ENCODE measurements at places on chromosomes 12 and 14.

DNA sequence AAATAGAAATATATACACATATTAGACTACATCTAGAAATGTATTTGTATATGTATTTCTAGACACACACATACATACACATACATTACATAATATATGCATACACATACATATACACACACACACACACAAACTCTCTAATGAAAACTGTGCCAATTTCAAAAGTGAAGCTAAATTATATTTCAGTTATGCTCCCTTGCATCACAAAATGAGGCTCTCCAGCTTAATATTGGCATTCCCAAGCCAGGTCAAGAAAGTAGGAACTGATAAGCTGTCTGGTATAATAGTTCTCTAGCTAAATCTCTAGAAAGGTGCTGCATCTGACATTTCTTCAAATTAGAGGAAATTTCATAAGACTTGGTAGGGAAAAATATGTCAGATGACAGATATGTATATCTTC lies 56.9 kb downstream of the GARIN6 start:
- no peak for DNase-seq

DNA sequence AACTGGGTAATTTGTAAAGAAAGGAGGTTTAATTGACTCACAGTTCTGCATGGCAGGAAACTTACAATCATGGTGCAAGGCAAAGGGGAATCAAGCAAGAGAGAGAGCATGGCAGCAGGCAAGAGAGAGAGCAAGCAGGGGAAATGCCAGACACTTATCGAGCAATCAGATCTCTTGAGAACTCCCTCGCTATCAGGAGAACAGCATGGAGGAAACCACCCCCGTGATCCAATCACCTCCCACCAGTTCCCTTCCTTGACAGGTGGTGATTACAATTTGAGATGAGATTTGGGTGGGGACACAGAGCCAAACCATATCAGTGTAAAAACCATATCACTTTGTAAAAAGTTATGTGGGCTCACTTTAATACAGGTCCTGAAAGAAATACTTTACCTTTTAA lies 56.4 kb upstream of the NEDD1 start:
- no peak for DNase-seq

GRCh38 chr12:26239122-26239851 lies 43.9 kb downstream of the SSPN start:
- peak; percentile 73 for DNase-seq

DNA sequence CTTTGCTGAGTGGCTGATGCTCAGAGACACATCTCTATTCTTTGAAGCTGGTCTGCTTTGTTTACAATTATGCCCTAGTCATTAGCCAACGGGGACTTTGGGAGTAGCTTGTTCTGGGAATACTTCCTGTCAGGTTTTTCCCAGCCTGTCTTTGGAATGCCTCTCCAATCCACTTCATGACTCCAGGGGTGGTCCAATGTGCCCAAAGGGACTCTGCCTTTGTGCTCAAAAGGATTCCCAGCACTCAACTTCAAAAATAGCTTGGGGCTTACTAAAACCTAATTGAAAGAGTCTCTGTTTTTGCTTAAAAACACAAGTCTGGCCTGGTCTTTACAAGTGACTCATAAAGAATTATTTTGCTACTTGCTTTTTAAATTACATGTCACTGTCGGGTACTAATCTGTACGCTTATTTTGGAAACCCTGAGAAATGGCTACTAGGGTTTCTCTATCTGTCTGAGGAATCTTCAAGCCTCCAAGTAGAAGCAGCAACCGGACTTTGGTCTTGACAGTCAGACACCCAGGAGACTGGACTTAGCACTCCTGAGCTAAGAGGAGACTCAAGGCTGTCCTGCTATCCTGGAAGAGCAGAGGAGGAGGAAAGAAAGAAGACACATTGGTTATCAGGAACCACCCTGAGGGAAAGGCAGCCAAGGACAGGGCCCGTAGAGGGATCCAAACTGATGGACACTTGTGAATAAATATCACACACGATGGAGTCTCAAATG lies 20.7 kb downstream of the PHLDA1 start:
- no peak for DNase-seq

DNA sequence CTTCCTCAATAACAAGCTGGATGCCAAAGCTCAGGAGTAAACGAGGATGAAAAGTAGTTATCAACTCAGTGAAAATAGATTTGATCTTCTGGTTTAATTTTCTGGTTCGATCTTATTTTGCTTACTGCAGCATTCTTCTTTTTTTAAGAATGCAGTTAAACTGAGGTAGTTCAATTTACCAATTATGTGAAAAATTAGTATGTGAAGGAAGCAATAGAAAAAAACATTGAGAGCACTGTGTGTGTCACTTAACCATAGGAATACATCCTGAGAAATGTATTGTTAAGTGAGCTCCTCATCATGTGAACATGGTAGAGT lies 111.4 kb upstream of the TSPAN8 start:
- no peak for DNase-seq

- peak; percentile 76 for DNase-seq
Observed at GRCh38 chr14:100554082-100554677, 33.0 kb downstream of the BEGAIN start.

DNA sequence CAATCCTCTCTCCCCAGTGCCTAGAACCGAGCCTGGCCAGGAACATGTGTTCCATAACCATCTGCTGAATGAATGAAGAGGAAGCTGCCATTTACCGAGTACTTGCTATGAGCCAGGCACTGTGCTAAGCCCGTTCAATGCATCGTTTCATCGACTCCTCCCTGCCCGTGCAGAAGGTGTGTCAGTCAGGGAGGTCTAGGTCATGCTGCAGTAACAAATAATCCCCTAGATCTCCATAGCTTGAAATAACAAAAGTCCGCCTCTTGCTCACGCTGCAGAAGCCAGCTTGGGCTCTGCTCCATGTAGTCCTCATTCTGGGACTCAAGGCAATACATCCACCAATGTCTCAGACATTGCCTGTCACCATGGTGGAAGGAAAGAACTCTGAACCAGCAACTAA lies 101.3 kb downstream of the SCARB1 start:
- DNase-seq: peak; percentile 10

DNA sequence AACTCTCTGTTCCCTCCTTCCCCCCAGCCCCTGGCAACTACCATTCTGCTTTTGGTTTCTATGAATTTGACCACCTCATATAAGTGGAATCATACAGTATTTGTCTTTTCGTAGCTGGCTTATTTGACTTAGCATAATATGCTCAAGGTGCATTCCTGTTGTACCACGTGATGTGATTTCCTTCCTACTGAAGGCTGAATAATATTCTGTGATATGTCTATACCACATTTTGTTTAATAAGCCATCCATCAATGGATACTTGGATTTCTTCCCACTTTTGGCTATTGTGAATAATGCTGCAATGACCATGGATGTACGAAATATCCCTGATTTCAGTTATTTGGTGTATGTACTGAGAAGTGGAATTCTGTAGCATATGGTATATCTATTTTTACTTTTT lies 16.3 kb downstream of the NDUFA9 start:
- no peak for DNase-seq

- DNase-seq: no peak
Observed at GRCh38 chr12:3836641-3837040, 36.6 kb downstream of the PARP11 start.

DNA sequence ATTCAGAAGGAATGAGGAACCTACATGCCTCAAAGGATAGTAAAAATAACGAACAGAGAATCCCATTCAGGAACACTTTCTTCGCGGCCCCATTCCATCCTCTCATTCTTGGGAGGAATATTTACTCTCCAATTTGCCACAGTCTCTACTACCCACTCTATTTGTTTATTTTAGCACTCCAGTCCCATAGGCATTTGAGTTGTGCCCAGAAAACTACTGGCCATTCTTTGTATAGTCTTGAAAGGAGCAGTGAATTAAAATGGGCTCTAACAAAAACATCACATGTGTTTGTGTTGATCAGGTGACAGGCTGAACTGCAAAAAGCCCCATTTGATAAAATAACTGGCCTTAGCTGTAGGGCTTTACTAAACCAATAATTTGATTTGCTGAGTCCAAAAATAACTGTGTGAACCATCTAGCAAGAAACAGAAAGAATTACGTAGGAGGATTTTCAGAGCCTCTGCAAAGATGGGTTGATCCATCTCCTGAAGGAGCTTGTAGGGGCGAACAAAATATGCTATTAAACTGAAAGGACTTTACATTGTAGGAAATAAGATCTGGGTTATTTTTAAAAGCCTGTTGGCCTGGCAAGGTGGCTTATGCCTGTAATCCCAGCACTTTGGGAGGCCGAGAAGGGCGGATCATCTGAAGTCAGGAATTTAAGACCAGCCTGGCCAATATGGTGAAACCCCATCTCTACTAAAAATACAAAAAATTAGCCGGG lies 142.3 kb upstream of the CPNE8 start:
- DNase-seq: no peak

DNA sequence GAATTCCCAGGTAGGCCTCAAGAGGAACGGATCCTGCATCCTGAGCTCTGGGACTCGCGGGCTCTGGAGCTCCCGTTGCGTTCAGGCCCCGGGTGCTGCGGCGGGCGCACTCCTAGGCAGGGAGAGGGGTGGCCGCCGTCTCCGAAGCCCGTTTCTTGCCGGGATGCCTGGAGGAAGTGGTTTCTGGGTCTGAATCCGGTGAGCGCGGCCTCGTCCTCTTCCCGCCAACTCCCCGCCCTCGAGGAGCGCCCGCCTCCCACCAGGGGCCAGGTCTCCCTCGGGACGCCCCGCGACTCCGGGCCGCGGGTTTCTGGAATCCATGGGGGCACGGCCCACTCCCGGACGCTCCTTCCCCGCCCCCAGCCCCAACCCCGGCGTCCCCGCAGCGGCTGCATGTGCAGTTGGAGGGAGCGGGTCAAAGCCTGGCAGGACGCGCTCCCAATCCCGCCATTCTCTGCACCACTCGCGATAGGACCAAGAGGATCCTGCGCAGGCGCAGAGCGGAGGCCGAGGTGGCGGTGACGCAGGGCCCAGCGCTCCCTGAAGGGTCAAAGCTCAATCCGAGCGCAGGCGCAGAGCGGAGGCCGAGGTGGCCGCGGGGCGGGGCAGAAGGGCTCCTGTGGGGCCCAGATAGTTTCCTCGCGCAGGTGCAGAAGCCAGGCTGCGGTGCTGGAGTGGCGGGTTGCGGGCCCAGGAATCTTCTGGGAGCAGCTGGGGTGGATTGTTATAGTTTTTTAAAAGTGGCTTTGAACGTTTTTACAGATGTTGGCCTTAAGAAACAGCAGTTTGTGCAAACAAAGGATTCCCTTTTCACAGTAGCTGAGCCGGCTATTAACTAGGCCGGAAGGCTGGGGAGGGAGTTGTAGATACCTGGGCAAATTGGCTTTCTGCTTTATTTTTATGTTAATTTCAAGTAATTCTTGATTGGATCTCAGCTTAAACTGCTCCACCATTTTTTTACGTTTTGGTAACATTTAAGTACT lies 796.4 kb downstream of the AACS start:
- peak; percentile 78 for DNase-seq

- no peak for DNase-seq
Observed at GRCh38 chr14:96362071-96362964, 823 bp downstream of the ATG2B start.

GRCh38 chr14:56199095-56199981 lies 81.1 kb downstream of the PELI2 start:
- no peak for DNase-seq

- DNase-seq: no peak
Observed at GRCh38 chr12:85367936-85368335, 87.9 kb downstream of the ALX1 start.

- no peak for DNase-seq
Observed at GRCh38 chr12:50248411-50248810, 34.9 kb downstream of the LIMA1 start.

DNA sequence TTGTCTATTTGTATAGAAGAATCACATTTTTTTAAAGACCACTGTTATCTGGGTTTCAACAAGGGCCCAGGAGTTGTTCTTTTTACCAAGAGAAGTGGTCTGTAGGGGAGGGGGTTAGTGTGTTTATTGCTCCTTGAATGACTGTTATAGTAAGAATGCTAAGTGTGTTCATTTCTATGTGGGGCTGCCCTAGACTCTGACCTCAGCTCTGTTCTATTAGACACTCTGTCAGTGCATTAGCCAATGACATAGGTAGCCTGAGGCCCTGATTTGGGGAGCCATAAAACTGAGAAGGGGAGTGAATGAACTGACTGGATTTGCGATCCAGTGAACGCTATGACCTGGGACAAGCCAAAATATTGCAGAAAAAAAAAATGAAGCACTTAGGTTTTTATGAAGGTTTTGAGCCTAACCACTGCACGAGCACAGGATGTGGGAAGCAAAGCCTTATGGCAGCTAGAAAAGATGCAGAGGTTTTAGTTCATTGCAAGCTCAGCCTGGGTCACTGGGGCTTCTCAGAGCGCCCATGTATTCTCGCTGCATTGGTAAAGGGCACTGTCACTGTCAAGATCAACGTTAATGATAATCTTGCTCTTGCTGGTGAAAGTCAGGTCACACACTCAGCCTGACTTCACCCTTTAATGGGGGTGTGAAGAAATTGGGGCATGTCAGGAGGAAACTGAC lies 63.8 kb downstream of the PRKCH start:
- DNase-seq: no peak

DNA sequence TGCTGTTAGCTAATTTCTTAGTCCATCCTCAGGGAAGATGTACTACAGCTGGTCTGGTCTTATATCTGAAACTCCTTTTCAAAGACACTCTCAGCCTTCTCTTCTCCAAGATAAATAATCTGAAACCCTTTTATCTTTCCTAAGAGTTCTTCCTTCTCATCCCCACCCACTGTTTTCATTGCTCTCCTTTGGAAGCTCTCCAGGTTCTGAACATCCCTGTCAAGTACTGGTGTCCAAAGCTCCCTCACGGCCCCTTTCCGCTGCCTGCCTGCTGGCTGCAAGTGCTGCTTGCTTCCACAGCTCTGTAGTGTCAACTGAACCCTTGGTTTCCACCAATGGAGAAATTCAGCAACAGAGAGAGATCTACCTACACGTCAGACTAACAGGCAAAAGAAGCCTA lies 6.6 kb upstream of the SLC6A13 start:
- peak; percentile 42 for DNase-seq

DNA sequence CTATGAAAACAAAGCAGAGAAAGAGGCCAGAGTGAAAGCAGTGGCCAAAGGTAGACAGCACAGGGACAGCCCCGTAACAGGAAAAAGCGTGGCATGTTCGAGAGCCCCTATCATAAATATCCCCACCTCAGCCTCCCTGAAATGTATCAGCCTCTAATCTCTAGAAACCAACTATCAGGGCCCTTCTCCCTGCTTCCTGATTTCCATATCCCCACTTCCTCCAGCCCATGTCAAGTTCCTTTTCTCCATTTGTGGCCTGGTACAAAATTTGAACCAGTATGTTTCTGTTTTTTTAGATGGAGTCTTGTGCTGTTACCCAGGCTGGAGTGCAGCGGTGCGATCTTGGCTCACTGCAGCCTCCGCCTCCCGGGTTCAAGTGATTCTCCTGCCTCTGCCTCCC lies 16.9 kb downstream of the DEPDC4 start:
- DNase-seq: no peak

DNA sequence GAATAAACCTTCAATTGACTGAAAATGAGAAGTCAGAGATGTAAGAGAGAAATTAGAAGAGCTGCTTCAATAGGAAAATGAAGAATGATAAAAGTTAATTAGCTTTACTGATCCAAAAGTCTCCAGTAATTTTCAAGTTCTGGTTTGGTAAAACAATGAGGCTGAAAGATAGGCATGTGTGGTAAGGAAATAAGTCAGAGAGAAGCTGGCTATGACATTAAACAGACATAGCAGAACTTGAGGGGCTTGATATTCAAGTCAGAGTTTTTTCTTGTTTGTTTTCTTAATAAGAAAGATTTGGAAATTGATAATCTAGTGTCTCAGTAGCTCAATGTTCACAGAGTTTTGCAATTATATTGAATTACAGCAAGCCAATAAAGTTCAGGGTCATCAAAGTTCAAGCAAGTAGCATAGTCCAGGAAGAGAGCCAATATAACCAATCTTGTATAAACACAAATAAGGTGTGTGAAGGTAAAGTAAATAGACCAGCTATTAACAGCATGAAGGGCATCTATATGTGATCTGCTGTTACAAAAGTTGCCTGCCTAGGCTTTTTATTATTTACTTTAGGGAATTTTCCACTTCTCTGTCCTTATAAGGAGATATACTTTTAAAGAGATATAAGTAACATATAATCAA lies 1111.5 kb downstream of the TRHDE start:
- DNase-seq: no peak
